ENCODE measurements at places on chromosomes 3 and 15. TPM values are rescaled to one million over a fixed set of nuclear protein-coding genes. Genes with fewer than 3 reads are reported as not detected.

The PP2D1 gene
- total RNA-seq: not detected

The ASB14 gene
- not detected for total RNA-seq

The CD276 gene
- 76.9 TPM for total RNA-seq

The LRTM1 gene
- total RNA-seq: not detected

The SPTBN5 gene
- 0.17 TPM for total RNA-seq

The IGSF11 gene
- total RNA-seq: 4.6 TPM

The ANKRD63 gene
- total RNA-seq: 0.40 TPM

The SLC15A2 gene
- 0.12 TPM for total RNA-seq
